ENCODE measurements at places on chromosomes 3 and 15.

- ATAC-seq: no peak
Observed at GRCh38 chr15:101255051-101255395, 3.2 kb upstream of the CHSY1 start.

DNA sequence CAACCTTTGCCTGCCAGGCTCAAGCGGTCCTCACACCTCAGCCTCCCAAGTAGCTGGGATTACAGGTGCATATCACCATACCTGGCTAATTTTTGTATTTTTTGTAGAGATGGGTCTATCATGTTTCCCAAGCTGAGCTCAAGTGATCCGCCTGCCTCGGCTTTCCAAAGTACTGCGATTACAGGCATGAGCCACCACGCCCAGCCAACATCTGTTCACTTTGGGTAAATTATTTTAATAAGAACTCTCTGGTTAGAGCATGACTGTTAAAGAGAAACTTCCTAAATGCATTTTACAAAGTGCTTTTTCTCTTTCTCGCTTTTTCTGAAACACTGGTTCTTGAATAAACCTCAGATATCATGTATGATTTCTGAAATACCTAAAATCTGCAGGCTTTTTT is 172.5 kb downstream of the PTPRG start:
- ATAC-seq: no peak

DNA sequence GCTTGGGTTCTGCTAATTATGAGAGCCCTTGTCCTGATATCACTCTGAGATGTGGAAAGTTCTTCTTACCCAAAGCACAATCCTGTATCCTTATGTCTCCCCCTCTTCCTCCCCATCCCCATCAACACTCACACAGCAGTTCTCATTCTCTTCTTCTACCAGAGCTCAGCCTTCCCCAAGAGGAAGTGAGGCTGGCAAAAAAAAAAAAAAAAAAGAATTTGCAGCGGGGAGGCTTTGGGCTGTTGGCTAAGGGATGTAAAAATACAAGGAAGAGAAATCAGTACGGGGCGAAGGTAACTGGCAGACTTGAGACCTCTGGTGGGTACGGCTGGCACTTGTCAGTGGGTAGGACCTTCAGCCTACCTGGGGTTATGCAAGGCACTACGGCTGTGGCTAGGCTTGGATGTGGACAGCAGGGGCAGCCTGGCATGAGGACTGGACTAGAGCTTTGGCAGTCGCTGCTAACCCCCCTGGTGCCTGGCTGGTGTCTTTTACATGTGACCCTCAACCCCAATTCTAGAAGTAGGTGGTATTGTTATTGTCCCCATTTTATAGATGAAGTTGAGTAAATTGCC is 5.4 kb downstream of the VIPR1 start:
- ATAC-seq: no peak

DNA sequence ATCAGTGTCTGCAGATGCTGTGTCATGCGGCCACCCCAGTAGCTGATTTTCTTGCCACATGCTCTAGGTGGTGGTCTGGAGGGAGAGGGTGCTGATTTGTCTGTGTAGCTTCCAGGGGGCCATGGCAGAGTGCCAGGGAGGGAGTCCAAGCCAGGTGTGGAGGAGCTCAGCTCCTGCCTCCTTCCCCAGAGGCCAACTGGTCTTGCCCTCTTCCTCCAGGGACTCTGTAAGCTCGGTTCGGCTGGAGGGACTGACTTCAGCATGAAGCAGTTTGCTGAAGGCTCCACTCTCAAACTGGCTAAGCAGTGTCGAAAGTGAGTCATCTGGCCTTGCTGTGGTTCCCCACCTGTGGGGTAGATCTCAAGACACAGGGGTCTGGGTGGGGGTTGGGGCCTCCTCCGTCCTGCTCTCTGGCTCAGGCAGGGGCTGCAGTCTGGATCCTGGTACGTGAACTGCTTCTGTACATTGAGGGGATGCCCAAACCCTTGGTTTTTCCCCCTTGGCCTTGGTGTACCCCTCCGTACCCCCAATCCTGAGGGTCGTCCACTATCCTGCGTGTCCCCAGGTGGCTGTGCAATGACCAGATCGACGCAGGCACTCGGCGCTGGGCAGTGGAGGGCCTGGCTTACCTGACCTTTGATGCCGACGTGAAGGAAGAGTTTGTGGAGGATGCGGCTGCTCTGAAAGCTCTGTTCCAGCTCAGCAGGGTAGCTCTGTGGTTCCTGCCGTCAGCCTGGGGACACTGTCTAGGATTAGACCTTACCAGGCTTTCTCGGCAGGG is 6.9 kb upstream of the RCCD1 start:
- no peak for ATAC-seq

- no peak for ATAC-seq
Observed at GRCh38 chr3:144182501-144182900, 210.9 kb downstream of the DIPK2A start.

GRCh38 chr3:32865383-32865782 is 47.6 kb downstream of the TRIM71 start:
- ATAC-seq: no peak
